ENCODE measurements at places on chromosomes 12 and 14. TPM values are rescaled to one million over a fixed set of nuclear protein-coding genes. Genes with fewer than 3 reads are reported as not detected.

Gene FITM1
- total RNA-seq = 0.91 TPM

Gene WDR20
- 32.6 TPM for total RNA-seq

Gene DLGAP5
- total RNA-seq = 98.8 TPM

Gene IL22
- total RNA-seq = not detected

Gene PPP1R3E
- total RNA-seq = 22.0 TPM

Gene RIN3
- total RNA-seq = 76.1 TPM

Gene ITGB7
- 567 TPM for total RNA-seq

Gene RIC8B
- 14.2 TPM for total RNA-seq

Gene TMEM30B
- 1.3 TPM for total RNA-seq

Gene NFE2
- total RNA-seq = not detected

Gene GPHB5
- not detected for total RNA-seq

Gene OTX2
- not detected for total RNA-seq

Gene CALM1
- 634 TPM for total RNA-seq

Gene AP4S1
- 4.7 TPM for total RNA-seq

Gene OAS1
- 292 TPM for total RNA-seq

Gene APOF
- not detected for total RNA-seq

Gene KRT75
- total RNA-seq = not detected

Gene KRT74
- not detected for total RNA-seq

Gene NR1H4
- not detected for total RNA-seq

Gene TMEM63C
- total RNA-seq = 0.14 TPM

Gene KRT83
- not detected for total RNA-seq

Gene GLS2
- total RNA-seq = 1.4 TPM

Gene MEG3
- total RNA-seq = not detected

Gene MARCHF9
- total RNA-seq = 21.0 TPM

Gene G2E3
- total RNA-seq = 37.7 TPM

Gene SLC25A21
- not detected for total RNA-seq

Gene SYNDIG1L
- not detected for total RNA-seq

Gene POLE
- 170 TPM for total RNA-seq

Gene CMTM5
- total RNA-seq = not detected

Gene DBX2
- total RNA-seq = not detected

Gene HCFC2
- total RNA-seq = 12.7 TPM

Gene C12orf75
- total RNA-seq = 318 TPM

Gene DEPDC4
- total RNA-seq = 1.5 TPM

Gene SDR9C7
- not detected for total RNA-seq

Gene TAS2R19
- 2.0 TPM for total RNA-seq

Gene CLEC2B
- total RNA-seq = 55.1 TPM

Gene TRPV4
- not detected for total RNA-seq

Gene CHPT1
- 20.8 TPM for total RNA-seq

Gene LRP1-AS
- total RNA-seq = not detected

Gene PLEKHD1
- 0.05 TPM for total RNA-seq

Gene SMAGP
- 1.4 TPM for total RNA-seq

Gene CCDC196
- total RNA-seq = not detected

Gene FOXG1
- not detected for total RNA-seq

Gene ACOT4
- 1.5 TPM for total RNA-seq

Gene AICDA
- not detected for total RNA-seq

Gene CAPZA3
- total RNA-seq = not detected

Gene TCL1B
- not detected for total RNA-seq

Gene TAS2R9
- not detected for total RNA-seq

Gene A2M
- 0.12 TPM for total RNA-seq

Gene NTF3
- total RNA-seq = not detected

Gene TFCP2
- total RNA-seq = 34.7 TPM

Gene VDR
- 34.9 TPM for total RNA-seq

Gene ACVRL1
- total RNA-seq = not detected

Gene L2HGDH
- total RNA-seq = 13.5 TPM

Gene OVCH1
- not detected for total RNA-seq

Gene LRFN5
- total RNA-seq = not detected

Gene MYH6
- 1.0 TPM for total RNA-seq
